ENCODE measurements at places on chromosomes 12 and 14.

DNA sequence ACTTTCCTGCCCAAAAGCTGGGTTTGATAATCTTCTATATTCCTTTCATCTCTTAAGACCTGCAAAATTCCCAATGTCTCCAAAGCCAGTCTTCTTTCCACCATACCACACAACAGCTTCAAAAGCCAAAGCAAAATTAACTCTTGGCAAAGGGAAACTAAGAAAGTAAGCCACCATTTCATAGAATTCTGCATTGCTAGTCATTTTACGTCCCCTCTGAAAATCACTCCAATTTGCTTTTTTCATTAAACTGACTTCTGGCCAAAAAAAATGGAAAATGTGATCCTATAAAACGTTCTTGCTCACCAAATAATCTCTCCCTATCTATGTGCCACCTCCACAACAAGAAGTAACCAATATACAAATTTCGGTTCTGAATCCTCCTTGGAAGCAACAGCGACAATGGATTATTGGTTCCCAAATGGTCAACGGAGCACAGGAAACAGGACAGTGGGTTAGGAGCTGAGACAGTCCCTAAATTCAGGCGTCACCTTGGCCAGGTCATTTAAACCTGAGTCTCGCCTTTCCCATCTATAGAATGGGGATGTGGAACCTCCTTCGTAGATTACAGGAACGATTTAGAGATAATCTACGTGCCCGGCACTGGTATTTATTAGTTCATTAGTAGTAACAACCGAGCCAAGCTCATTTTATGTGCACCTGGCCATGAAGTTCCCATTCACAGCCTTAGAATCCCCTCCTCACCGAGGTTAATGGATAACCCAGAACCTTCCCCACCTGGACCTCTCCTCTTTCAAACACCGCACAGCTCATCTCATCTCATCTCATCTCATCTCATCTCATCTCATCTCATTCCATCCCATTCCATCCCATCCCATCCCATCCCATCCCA lies 1.2 kb downstream of the NT5DC3 start:
- no peak for DNase-seq

DNA sequence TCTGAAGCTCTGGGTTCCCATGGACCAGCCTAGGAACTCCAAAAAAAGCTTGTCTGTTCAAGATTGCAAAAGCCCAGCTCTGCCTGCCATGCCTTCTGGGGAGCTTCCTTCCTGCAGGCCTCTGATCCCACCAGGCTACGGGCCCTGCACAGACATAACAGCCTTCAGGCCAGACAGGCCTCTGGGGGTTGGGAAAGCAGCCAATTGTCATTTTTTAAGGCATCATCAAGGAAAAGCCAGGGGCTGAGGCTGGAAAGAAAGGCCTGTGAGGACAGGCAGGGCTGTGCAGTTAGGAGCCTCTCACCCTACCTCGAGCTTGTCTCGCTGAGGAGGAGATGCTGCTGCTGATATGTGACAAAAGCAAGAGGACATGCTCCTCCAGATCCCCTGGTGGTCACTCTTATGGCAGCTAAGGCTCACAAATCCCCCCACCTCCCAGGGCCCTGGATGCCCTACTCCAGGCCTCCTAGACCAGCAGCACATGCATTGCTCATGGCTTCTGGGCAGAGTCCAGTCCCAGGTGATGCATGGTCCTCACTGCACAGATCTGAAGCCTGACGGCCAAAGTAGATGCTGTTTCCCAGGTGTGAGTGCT lies 2.9 kb downstream of the TMEM229B start:
- no peak for DNase-seq

DNA sequence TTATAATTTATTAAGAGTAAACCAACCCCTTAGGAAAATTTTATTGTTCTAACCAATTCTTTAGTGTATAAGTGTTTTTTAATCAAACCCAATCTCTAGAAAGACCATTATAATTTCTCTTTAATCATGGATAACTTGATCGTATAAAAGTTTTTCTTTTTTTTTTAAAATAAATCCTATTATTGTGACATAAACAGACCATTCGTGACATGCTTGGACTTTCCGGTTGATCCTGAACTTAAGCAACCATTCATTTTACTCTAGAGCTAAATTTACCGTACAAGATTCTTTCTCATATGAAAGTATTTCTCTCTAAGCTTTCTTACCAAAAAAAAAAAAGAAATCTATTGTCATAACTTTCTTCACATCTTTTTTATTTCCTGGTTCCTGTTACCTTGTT lies 32.6 kb upstream of the SLC38A4 start:
- DNase-seq = no peak

- no peak for DNase-seq
Observed at GRCh38 chr14:23750357-23750756, 114.2 kb downstream of the DHRS2 start.

- DNase-seq = no peak
Observed at GRCh38 chr14:99519931-99520421, 38.8 kb downstream of the CCNK start.

GRCh38 chr12:109833307-109834189 lies at the start of gene TRPV4:
Gene TRPV4 (minus strand): TSS chr12:109833398. CDS start chr12:109814796, 18,602 bp downstream.
- no peak for DNase-seq

- DNase-seq = no peak
Observed at GRCh38 chr14:100129161-100129589, 30.3 kb downstream of the DEGS2 start.

- no peak for DNase-seq
Observed at GRCh38 chr14:101247842-101248725, 313.2 kb upstream of the DIO3 start.

DNA sequence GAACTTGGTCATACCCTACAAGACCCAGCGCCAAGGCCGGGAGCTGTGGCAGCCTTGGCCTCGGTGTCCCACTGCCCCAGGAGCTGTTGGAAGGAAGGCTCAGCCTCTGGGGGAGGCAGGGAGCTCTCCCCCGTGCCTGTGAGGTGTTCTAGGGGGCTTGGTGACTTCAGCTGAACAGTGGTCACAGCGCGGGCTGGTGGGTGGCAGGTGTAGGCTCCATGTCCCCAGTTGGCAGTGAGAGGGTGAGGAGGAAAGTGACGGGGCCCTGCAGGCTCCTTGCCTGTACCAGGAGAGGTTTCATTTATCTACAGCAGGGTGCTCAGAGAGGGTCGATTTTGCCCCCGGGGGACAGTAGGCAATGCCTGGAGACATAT lies 47.5 kb downstream of the DLK1 start:
- no peak for DNase-seq

GRCh38 chr12:6187948-6188793 lies 12.0 kb upstream of the CD9 start:
- DNase-seq = no peak

- no peak for DNase-seq
Observed at GRCh38 chr12:131794061-131794460, 34.1 kb upstream of the MMP17 start.

GRCh38 chr12:105378911-105379310 lies 48.4 kb downstream of the C12orf75 start:
- peak; percentile 32 for DNase-seq

DNA sequence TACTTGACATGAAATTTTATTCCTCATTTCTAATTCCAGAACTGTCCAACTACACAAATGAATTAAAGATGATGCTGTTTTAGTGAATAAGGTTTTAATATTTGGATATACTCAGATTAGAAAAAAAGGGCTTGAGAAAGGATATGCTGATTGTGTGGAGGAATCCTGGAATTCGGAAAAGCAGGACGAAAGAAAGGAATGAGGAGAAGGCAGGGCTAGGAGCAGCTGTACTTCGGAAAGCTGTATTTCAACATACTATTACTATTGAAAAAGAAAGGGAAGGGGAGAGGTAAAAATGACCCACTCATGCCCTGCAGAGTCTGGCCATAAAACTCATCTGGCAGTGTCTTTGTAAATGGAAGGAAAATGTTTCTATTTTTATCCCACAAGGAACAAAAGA lies 63.1 kb upstream of the PLBD1 start:
- DNase-seq = no peak

DNA sequence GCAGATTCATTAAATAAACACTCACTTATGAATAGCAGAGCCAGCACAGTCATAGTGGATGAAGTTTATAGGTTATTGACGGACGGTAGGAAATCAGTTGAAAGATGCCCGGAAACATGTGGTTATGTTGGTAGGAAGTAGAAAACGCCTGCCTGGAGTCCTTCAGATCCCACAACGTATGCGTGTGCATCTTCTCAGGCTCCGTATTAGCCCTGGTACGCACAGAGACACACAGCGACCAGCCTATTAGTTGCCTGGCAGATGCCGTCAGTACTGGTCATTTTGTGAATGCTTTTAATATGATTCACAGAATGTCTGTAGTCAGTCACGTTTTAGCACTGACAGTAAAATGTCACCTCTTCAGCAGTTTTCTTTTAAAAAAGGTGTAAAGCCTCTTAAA lies 196.4 kb downstream of the RGS6 start:
- DNase-seq = peak; percentile 52

GRCh38 chr14:100880271-100881101 lies 23.0 kb downstream of the RTL1 start:
- no peak for DNase-seq

DNA sequence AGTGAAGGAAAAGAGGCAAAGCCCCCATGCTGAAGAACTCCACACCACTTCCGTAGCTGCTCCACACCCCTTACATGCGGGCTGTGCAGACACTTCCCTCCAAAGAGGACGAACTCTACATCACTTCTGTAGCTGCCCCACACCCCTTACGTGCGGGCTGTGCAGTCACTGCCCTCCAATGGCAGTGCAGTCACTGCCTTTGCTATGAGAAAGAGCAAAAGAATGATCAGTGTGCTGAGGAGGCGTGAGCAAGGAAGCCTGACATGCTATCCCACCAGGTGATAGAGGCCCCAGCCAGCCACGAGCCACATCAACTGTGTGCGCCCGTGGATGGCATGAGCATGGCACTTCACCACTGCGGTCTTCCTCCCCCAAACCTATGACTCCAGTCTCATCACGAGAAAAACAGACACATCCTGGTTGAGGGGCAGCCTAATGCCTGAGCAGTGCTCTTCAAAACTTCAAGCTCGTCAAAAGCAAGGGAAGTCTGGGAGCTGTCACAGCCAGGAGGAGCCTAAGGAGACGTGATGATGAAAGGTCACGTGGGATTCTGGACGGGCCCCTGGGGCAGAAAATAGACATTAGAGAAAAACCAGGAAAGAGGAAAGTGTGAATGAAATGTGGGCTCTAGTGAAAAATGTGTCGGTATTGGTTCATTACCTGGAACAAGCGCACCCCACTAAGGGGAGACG lies 60.8 kb upstream of the C14orf180 start:
- DNase-seq = no peak

DNA sequence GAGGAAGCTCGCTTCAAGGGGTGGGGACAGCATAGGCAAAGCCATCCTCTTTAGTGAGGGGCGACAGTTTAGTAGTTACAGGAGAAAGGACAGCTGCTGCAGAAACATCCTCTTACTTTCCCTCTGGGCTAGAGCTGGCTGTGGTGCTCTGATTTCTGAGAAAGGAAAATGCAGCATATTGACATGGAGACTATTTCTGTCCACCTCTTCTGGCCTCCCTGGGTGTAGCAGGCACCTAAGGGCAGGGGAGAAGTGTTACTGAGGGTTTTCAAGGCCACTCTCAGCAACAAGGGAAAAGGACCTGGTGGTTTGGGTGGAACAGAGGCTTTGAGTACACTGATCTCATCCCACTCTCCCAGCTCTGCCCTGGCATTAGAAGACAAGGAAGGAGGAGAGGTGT lies 40.0 kb upstream of the CTDSP2 start:
- no peak for DNase-seq

DNA sequence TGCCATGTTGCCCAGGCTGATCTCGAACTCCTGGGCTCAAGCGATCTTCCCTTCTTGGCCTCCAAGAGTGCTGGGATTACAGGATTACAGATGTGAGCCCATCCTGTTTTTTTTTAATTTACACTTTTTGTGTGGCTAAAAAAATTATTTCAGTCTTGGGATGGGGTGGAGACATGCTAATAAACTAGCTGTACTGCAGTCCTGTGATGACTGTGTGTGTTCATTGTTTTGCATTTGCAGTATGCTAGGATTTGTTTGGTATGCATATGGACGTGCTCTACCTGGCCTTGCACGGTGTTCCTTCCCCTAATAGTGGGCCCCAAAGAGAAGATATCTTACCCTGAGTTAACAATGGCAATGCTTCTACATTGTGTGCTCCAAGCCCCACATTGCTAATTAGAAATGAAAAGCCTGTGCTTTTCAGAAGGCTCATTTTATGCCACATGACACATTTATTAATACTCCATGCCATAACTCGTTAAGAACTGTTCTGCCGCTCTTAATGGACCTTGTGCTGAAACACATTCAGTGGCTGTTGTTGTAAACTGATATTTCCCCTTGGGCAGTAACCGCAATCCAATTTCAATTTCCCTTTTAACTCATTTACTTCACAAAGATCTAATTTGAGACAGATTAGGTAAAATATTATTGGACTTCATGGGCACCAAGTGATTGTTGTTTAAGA lies 86.4 kb downstream of the SCN8A start:
- DNase-seq = no peak

- no peak for DNase-seq
Observed at GRCh38 chr12:111443586-111443985, 37.9 kb downstream of the SH2B3 start.

DNA sequence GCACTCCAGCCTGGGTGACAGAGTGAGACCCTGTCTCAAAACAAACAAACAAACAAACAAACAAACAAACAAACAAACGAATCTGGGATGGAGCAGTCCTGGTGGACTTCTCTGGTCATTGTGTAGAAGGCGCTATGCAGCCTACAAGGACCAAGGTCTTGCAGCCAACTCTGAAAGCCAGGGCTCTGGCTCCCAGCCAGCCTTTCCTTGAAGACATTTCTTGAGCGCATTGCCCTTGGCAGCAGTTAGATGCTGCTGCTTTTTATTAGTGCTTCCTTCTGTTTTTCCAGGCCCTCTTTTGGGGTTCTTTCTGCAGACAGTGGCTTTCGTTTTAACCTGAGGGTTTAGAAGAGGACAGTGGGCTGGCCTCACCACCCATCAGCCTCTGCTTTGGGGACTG lies 20.2 kb downstream of the CCDC177 start:
- DNase-seq = no peak

GRCh38 chr12:19517583-19517982 lies 78.3 kb downstream of the AEBP2 start:
- DNase-seq = no peak

- DNase-seq = no peak
Observed at GRCh38 chr12:26730481-26731350, 102.3 kb downstream of the ITPR2 start.

DNA sequence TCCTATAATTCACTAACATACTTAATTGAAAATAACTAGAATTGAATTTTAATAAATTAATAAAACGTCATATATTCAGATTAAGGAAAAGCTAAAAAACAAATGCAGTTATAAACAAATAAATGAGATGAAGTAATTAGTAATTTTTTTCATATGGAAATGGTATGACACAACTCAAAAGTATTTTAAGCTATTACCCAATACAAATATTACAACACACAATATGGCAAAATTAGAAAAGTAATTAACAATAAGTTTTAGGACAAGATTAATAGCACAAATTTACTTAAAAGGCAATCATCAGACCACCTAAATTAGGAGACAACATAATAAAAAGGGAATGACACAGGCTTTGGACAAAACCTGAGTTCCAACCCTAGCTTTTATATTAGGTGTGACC lies 81.7 kb downstream of the EEA1 start:
- DNase-seq = no peak

GRCh38 chr14:103688906-103689902 lies 26.0 kb downstream of the XRCC3 start:
- no peak for DNase-seq

GRCh38 chr12:15928870-15929571 lies 17.9 kb downstream of the DERA start:
- DNase-seq = no peak
